ENCODE measurements at places on chromosomes 13 and 19.

GRCh38 chr19:33392341-33393285 is 19.1 kb downstream of the CEBPG start:
- no peak for DNase-seq

DNA sequence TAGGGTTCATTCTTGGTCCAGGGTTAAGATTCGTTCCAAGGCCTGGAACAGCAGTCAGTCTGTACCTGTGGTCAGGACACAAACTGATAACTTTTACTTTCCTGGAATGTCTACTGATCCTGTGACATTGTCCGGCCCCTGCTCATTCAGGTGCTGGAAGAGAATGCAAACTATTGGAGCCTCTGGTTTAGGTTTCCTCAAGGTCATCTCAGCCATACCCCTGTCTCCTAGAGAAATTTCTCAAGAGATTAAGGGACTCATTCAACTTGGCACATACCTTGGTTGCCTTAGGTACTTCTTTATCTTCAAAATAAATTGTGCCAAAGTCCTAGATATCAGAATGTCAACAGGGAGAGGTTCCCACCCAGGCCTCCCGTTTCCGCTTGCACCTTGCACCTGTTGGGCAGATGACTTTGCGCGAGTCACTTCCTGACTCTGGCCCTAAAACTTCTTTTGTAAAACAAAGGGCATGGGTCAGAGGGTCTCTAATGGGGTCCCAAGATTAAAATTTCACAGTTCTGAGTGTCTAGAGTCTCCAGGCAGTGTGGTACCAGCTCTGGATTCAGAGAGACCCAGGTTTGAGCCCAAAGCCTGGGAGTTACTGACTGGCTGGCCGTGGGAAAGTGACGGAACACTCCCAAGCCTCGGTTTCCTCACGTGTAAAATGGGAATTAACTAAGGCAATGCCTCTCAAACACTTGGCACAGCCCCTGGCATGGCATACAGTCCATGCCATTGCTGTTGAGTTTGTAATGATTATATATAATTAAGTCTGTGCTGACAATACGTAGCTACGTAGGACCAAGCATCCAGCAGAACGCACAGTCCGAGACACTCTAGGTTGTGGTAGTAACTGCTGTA is 25.8 kb upstream of the CYP2S1 start:
- DNase-seq: no peak

GRCh38 chr19:35710784-35711723 is 6.7 kb downstream of the ZBTB32 start:
- no peak for DNase-seq

DNA sequence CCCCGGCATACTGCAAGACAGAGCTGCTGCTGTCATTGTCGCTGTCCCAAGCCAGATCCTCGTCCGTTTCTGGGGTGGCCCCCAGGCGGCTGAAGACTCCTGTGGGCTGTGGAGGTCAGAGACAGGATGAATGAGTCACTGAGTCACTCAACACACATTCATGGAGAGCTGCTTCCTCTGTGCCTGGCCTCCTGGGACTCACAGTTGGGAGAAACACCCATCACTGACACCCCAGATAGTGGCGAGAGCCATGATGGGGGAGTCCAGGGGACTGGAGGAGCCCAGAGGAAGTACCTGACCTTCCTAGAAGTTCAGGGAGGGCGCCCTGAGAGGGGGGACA is 26.0 kb downstream of the C19orf47 start:
- DNase-seq: no peak

DNA sequence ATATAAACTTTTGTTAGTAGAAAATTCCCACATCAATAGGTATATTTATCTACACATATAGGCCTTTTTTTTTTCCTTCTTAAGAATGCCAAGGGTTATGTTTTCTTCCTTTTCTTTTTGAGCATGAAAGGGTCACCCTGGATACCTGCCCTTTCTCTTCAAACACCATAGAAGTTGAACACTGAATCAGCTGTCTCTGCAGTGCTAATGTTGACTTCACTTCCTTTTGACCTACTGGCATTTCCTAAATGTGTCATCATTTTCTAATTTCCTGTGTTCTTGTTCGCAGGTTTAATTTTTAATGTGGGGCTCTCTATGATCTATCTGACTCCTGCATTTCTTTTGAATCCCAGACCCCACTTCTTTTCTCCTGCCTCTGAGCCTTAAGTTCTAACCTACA is 532.0 kb downstream of the GPC6 start:
- DNase-seq: peak; percentile 42

- no peak for DNase-seq
Observed at GRCh38 chr19:52231154-52231910, 38.1 kb upstream of the ZNF766 start.

DNA sequence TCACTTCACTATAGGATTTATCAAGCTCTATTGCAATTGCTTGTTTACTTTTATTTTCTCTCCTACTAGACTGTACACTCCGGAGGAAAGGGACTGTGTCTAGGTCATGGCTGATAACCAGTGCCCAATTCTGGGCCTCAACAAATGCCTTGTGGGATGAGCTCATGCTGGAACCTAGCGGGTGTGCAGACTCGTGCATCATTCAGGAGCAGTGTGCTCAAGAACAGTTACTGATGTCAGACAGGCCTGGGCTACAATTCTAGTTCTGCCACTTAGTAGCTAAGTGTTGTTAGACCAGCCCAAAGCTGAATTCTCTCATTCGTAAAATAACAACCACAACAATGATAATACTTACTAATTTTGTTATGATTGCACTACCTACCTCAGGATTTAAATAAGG is 95.4 kb downstream of the CYSLTR2 start:
- DNase-seq: peak; percentile 55

- DNase-seq: no peak
Observed at GRCh38 chr13:70792121-70792520, 683.9 kb upstream of the KLHL1 start.

- no peak for DNase-seq
Observed at GRCh38 chr19:42558450-42559150, 30.3 kb upstream of the CEACAM1 start.

DNA sequence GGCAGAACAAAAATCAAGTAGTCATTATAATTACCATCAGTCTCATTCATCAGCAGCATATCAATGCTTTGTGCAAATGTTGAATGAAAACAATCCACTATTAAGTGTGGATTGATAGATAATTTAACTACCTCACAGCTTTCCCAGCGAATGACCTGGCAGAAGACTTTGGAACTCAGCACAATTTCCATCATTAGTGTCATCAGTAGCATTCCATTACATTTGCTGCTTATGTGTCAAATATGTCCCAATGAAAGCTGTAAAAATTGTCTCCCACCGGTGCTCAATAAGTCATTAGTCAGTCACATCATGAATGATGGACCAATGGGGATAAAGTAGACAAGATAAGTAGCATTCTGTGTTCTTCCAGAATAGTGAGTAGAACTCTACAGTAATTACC is 1513.5 kb upstream of the PRR20A start:
- no peak for DNase-seq

GRCh38 chr13:75016225-75016624 is 465.7 kb downstream of the TBC1D4 start:
- DNase-seq: no peak
